Left ventricle myocardium superior (tissue), 1 donor: ENCODE measurements at places on chromosomes 11 and 22. TPM values are rescaled to one million over a fixed set of nuclear protein-coding genes. Genes with fewer than 3 reads are reported as not detected.
A peak's percentile ranks its signal among the peaks of the same experiment; 100 is the strongest.

- no peak for DNase-seq
Observed at GRCh38 chr11:94871491-94872185, 101.7 kb downstream of the CWC15 start.

GRCh38 chr22:19659805-19660345 is 54.4 kb upstream of the SEPTIN5 start:
- DNase-seq: no peak

DNA sequence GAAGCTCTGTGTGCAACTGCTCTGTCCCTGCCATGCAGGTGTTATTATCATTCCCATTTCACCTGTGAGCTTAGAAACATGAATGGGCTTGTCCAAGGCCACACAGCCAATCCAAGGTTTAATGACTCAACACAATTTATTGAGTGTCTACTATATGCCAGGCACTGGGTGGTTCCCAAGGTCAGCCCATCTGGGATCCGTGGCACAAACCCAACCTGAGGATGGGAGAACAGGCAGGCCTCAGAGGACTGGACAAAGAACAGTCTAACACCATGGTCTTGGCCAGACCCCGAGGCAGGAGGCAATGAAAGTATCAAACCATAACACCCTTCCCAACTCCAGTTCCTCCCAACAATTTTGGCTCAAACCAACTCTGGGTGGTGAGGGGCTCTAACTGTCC is 15.7 kb downstream of the SPATA19 start:
- DNase-seq: no peak

DNA sequence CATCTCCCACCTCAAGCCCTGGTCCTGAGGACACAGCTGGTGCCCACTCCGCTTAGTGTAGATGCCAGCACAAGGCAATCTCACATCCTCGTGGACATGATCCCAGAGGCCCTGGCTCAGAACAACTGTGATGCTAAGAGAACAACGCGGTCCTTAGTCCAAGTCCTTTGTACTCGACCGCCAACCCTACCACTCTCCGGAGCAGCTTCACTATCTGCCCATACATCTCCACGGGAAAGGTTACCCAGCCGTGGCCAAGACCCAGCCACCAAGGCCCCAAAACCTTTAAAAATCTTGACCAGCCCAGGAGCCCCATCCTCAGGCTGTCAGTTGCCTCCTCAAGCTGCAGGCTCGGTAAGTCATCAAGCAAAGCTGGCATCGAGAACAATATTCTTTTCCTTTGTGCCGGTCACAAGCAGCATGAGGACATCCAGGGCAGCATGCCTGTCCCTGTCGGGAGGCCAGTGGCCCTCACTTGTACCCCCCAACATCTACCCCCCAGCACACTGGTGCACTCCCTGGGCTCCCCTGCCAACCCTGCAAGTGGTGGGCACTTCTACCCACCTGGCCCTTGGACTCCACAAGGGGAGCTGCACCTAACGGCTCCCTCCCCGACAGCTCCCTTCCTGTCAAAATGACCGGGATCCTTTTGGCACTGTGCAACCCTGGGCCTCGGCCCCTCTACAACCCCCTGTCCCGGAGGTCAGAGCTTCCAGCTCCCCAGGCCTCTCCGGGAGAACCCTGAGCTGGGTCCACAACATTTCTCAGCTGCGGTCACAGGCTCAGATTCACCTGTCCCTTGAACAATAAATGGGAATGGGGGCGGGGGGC is 2.5 kb downstream of the OSBPL5 start:
- DNase-seq: no peak

DNA sequence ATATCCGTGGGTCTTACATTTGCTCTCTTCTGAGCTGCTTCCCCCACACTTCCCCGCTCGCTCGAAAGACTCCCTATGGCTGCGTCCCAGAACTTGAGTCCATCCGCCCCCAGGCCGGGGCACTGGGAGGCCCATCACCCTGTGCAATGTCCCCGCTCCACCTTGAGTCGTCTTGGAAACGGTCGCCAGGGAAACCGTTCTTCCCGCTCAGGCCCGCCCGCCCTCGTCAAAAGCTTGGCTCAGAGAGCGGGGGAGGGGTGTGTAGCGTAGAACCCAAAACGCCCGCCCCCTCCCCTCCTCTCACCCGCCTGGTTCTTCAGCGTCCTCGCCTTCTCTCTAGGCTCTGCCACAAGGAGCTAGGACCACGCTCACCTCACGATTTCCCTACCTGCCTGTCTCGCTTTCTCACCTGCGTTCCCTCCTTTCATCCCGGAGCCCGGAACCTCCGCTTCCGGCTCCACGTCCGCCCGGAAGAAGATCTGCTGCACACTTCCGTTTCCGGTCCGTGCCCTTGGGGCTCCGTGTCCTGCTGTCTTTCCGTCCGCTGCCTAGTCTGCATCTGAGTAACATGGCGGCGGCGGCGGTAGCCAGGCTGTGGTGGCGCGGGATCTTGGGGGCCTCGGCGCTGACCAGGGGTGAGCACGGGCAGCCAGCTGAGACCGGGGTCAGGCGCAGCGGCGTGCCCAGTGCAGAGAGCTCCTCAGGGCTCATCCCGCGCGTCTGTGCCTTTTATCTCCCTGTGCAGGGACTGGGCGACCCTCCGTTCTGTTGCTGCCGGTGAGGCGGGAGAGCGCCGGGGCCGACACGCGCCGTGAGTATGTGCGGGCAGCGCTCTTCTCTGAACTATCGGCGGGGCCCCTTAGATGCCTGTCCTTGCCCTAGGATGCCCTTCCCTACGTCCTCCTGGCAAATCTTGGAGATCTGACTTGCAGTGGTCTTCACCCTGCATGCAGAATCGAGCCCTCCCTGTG is at the start of the genes KBTBD4 and NDUFS3:
Gene KBTBD4 (minus strand): TSS at position 447 of the 971 bp plus-strand sequence. CDS start 19 bp downstream, at position 428.
Gene NDUFS3 (plus strand): TSS at position 551 of the 971 bp plus-strand sequence. CDS start 18 bp downstream, at position 569.
- peak; percentile 87 for DNase-seq

The CEND1 gene
- not detected for total RNA-seq

The LRRN4CL gene
- total RNA-seq: 3.4 TPM

The HBG1 gene
- not detected for total RNA-seq

The BTBD18 gene
- total RNA-seq: not detected
